ENCODE measurements at places on chromosomes 3 and 15. TPM values are rescaled to one million over a fixed set of nuclear protein-coding genes. Genes with fewer than 3 reads are reported as not detected.

The APOD gene
- not detected for total RNA-seq

The ISLR gene
- not detected for total RNA-seq

The TMC3 gene
- total RNA-seq = not detected

GRCh38 chr3:56428667-56429066 lies 39.6 kb downstream of the ERC2 start:
- H3K36me3 ChIP-seq = no peaks in the 10 kb centered on the region
- no peak for DNase-seq
- no peaks in the 10 kb centered on the region for H3K4me1 ChIP-seq
- H3K27me3 ChIP-seq = peaks cover 6% of the 10 kb centered on the region
- no peak overlapping the region for H3K27ac ChIP-seq

DNA sequence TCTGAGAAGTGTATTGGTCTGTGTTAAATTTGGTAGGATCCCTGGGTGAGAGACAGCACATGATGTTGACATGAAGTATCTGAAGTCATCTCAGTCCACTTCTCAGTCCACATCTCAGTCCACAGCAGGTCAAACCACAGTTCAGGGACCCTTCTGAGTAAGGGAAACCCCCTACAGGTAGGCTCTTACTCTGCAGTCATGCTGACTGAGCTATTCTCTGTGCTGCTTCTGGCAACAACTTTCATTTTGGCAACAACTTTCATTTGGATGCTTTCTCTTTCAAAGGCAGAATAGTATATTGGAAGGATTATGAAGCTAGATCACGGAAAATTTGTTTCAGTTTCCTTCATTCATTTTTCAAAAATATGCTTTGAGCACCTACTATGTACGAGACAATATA lies 178.2 kb upstream of the GOLIM4 start:
- H3K27ac ChIP-seq = no peak overlapping the region
- no peak overlapping the region for H3K4me3 ChIP-seq
- H3K36me3 ChIP-seq = no peaks in the 10 kb centered on the region
- H3K4me1 ChIP-seq = no peaks in the 10 kb centered on the region
- DNase-seq = no peak

DNA sequence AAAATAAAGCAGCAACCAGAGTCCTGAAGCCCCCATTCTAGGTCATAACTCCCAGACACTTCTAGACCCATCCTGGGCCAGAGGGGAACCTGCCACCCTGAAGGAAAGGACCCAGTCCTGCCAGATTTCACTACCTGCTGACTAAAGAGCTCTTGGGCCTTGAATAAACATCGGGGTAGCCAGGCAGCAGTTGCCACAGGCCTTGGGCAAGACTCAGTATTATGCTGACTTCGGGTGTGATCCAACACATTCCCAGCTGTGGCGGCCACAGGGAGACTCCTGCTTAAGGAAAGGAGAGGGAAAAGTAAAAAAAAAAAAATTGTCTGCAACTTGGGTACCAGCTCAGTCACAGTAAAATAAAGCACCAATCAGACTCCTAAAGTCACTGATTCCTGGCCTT lies 23.8 kb downstream of the NEDD4 start:
- H3K36me3 ChIP-seq = peaks cover 4% of the 10 kb centered on the region
- H3K27me3 ChIP-seq = no peaks in the 10 kb centered on the region
- no peak overlapping the region for H3K4me3 ChIP-seq
- no peaks in the 10 kb centered on the region for H3K4me1 ChIP-seq

- no peak overlapping the region for H3K4me3 ChIP-seq
- peaks cover 3% of the 10 kb centered on the region for H3K27me3 ChIP-seq
- H3K27ac ChIP-seq = no peak overlapping the region
- no peaks in the 10 kb centered on the region for H3K4me1 ChIP-seq
- H3K36me3 ChIP-seq = no peaks in the 10 kb centered on the region
Observed at GRCh38 chr3:44318891-44319311, 19.7 kb upstream of the TCAIM start.

The CDCP1 gene
- total RNA-seq = 0.36 TPM

The ROPN1 gene
- not detected for total RNA-seq

The CILP gene
- total RNA-seq = not detected

DNA sequence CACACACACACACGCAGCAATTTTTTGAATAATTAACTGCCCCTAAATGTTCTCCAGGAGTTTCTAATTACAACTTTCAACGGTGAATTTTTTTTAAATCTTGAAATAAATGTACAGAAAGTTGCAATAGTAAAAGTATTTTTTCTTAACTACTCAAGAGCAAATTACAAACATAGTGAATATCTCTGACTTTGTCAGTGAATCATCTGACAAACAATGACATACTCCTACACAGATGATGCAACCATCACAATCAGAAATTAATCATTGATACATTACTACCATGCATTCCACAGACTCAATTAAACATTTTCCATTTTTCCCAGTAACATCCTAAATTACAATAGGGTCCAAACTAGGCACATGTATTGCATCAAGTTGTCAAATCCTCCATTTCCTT lies 597.3 kb downstream of the NAALADL2 start:
- no peaks in the 10 kb centered on the region for H3K4me1 ChIP-seq
- no peak for DNase-seq
- H3K27ac ChIP-seq = no peak overlapping the region

- no peak overlapping the region for H3K4me3 ChIP-seq
- no peak overlapping the region for H3K27ac ChIP-seq
- no peak for DNase-seq
Observed at GRCh38 chr15:60259469-60259868, 138.3 kb downstream of the ANXA2 start.

- no peak for DNase-seq
- peaks cover 23% of the 10 kb centered on the region for H3K4me1 ChIP-seq
- no peak overlapping the region for H3K4me3 ChIP-seq
- peaks cover 42% of the 10 kb centered on the region for H3K36me3 ChIP-seq
- H3K27me3 ChIP-seq = no peaks in the 10 kb centered on the region
- H3K27ac ChIP-seq = no peak overlapping the region
Observed at GRCh38 chr15:56146756-56147155, 96.9 kb downstream of the RFX7 start.

The TMEM43 gene
- total RNA-seq = 20.2 TPM

The PIF1 gene
- 50.0 TPM for total RNA-seq

GRCh38 chr15:26376243-26376642 lies 396.6 kb downstream of the GABRB3 start:
- H3K4me1 ChIP-seq = no peaks in the 10 kb centered on the region
- H3K4me3 ChIP-seq = no peak overlapping the region
- H3K27ac ChIP-seq = no peak overlapping the region

DNA sequence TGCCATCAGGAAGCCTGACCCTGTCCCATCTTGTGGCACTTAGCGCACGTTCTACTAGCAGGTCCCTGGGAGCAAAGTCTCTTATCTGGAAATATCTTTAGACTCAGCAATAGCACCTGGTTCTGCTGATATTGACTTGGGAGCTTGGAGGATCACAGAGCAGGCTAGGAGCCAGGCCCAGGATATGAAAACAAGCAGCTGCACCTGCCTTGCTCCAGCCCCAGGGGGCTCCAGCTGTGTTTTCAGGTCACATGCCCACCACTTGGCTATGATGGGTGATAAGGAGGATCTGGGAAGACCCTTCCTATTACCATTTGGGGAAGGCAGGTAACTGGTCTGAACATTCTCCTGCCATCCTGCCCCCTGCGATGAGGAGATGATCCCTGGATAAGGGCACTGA lies 87.8 kb downstream of the C3orf70 start:
- H3K27ac ChIP-seq = no peak overlapping the region
- H3K4me1 ChIP-seq = no peaks in the 10 kb centered on the region
- H3K27me3 ChIP-seq = peaks cover 2% of the 10 kb centered on the region
- no peak overlapping the region for H3K4me3 ChIP-seq
- DNase-seq = no peak

DNA sequence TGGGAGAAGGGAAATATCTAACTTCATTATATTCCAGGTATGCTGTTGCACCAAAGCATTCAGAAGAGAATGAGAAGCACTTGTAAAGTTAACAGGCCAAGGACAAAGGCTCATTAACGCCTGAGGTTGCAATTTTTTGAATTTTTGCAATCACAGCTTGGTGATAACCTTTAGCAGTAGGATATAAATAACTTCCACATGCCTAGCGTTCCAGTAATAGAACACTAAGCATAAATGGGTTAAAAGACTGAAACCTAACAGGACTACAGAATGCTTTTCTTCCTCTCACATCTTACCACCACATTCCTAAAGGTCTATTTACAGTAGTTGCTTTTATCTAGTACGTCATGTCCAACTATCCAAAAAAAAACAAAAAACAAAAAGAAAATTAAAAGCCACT lies 57.4 kb upstream of the IMPG2 start:
- no peak for DNase-seq
- peaks cover 59% of the 10 kb centered on the region for H3K4me1 ChIP-seq
- H3K27ac ChIP-seq = peak overlapping the region; percentile 1
- H3K27me3 ChIP-seq = no peaks in the 10 kb centered on the region

DNA sequence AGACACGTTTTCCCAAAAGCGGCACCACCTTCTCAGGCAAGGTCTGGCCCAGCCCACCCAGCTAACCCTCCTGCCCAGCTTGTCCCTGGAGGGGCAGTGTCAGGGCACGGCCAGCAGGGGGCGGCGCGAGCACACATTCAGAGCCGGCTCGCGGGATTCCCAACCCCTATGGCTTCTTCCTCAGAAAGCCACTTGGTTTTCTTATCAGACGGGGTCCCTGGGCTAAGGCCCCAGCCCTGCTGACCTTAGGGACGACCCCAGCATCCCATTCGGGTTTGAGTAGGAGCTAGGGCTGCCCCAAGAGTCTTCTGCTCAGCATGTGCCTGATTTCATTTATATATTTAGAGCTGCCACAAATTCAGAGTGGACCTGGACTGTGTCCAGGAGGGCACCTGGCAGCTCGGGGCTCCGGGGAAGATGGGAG lies 14.5 kb downstream of the RLBP1 start:
- H3K4me3 ChIP-seq = no peak overlapping the region
- no peak overlapping the region for H3K27ac ChIP-seq
- H3K4me1 ChIP-seq = peaks cover 31% of the 10 kb centered on the region
- peaks cover 5% of the 10 kb centered on the region for H3K36me3 ChIP-seq
- no peaks in the 10 kb centered on the region for H3K27me3 ChIP-seq

DNA sequence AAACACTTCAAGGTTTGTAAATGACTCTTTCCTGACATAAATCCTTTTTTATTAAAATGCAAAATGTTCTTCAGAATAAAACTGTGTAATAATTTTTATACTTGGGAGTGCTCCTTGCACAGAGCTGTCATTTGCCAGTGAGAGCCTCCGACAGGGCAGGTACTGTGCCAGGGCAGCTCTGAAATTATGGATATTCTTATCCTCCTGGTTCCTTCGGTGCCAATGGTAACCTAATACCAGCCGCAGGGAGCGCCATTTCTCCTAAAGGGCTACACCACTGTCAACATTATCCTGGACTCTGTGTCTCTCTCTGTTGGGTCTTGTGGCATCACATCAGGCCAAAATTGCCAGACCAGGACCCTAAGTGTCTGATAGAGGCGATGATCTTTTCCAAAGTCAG lies 33.0 kb downstream of the CHDH start:
- no peak overlapping the region for H3K27ac ChIP-seq
- peaks cover 3% of the 10 kb centered on the region for H3K27me3 ChIP-seq
- DNase-seq = no peak
- no peak overlapping the region for H3K4me3 ChIP-seq

DNA sequence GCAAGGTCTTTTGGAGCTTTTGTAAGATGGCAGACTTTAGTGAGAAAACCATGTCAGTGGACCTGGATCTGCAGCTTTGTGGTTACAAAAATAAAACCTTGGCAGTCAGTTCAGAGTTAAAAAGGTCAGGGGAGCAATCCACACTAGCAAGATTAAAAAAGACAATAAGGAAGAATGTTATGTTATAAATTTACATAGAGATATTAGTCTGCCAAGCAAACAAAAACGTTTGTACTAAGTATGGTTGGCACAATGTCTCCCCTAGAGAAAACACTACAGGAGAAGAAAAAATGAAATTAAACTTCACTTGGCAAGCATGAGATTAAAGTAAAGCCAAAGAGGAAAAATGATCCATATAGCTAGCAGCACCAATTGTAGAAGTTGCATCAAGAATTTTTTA lies 205.0 kb downstream of the LSAMP start:
- no peak for DNase-seq
- H3K4me3 ChIP-seq = no peak overlapping the region
- no peaks in the 10 kb centered on the region for H3K27me3 ChIP-seq
- no peaks in the 10 kb centered on the region for H3K4me1 ChIP-seq

DNA sequence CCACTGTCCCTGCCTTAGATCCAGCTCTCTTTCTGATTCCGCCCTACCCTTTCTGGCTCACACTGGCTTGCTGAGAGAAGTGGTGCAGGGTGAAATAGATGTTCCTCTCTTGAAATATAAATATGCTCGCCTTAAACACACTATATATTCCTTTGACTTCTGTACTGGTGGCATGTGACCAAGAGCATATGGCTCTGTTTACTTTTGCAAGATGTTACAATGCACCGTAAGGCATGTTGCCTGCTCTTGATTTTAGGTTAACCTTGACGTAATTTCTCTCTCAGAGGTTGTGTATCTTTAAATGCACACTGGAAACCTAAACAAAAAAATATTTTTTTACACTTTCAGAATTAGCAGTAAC lies 749 bp downstream of the RSRC1 start:
- no peak for DNase-seq
- peak overlapping the region; percentile 72 for H3K27ac ChIP-seq
- H3K27me3 ChIP-seq = peaks cover 30% of the 10 kb centered on the region
- H3K4me1 ChIP-seq = peaks cover 59% of the 10 kb centered on the region
- peak overlapping the region; percentile 98 for H3K4me3 ChIP-seq
- H3K36me3 ChIP-seq = peaks cover 18% of the 10 kb centered on the region

GRCh38 chr3:196849180-196849741 lies 18.5 kb upstream of the SENP5 start:
- no peak for DNase-seq
- no peaks in the 10 kb centered on the region for H3K36me3 ChIP-seq

The ISLR2 gene
- total RNA-seq = not detected

The TMCO5A gene
- total RNA-seq = not detected

DNA sequence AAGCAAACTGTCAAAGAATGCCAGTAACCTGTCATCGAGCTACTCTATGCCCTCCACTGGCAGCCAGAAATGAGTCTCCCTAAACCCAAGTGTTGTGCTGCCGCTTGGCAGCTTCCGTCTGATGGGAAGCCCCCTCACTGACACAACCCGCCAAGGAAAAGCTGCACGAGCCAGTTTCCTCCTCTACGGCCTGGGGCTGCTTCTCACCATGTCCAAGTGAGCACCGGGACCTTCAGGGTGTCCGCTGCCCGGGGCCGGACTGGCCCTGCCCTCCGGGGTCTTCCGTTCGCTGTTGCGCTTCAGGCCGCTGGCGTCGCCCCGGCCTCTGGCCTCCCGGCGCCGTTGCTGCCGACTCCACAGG lies 490 bp downstream of the TOMM70 start:
- H3K27me3 ChIP-seq = no peaks in the 10 kb centered on the region
- peaks cover 55% of the 10 kb centered on the region for H3K4me1 ChIP-seq
- H3K36me3 ChIP-seq = peaks cover 26% of the 10 kb centered on the region
- peak; percentile 71 for DNase-seq

DNA sequence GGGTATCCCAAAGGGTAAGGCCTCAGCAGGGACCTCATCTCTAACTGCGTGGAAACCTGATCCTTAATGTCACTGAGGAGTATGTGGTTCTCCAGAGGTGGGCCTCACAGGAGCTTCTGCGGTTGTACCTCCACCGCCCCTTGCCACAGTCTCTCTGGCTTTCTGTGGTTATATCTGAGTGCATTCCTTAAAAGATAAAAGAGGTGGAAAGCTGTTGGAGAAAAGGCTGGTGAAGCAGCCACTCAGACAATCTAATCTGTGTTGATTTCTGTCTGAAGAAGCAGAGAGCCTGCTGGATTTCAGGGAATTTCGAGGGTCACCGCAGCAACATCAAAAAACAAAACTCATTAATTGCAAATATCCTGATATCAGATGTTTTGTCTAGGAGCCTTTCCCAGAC lies 51.4 kb downstream of the SEMA6D start:
- H3K4me3 ChIP-seq = no peak overlapping the region
- no peak for DNase-seq
- no peaks in the 10 kb centered on the region for H3K36me3 ChIP-seq
- H3K4me1 ChIP-seq = no peaks in the 10 kb centered on the region
